Foreskin keratinocyte (primary cell): ENCODE measurements at places on chromosomes 5 and 9. TPM values are rescaled to one million over a fixed set of nuclear protein-coding genes. Genes with fewer than 3 reads are reported as not detected.

Gene PHF2
- total RNA-seq, result 15.4 and 17.9 TPM in 2 replicates

GRCh38 chr5:137345396-137345795 lies 153.7 kb downstream of the SPOCK1 start:
- no peak for DNase-seq

DNA sequence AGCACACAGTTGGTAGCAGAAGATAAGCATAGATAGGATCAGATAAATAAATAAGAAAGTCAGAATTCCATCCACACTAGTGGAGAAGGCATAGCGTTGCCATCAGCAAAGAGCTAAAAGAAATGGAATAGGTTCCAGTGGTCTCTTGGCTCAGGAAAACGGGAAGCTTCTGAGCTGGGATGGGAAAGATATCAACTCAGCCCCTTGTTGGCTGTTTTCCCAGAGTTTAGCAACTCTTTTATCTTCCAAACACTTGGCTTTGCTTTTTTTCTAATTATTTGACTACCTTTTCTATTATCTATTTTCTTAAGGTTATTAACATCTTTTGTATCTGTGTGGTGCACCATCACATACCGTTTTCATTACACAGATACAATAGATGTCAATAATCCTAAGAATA lies 445.7 kb upstream of the TRPC7 start:
- no peak for DNase-seq

DNA sequence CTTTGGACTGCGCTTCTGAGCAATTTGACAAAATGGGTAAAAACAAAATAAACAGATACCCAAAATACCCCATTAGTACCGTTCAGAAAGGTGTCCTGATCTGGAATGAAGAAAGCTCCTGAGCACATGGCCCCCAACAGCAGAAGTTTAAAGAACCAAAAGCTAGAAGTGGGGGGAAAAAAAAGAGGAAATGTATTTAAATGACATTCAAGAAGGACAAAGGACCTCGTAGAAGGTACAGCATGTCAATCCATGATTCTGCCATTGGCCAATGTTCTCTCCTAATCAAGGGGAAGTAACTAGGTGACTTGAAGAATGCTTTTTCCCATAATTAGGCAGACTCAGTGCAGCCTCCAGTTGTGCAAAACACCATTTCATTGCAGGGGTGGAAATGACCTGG lies 78.6 kb downstream of the SERINC5 start:
- no peak for DNase-seq

DNA sequence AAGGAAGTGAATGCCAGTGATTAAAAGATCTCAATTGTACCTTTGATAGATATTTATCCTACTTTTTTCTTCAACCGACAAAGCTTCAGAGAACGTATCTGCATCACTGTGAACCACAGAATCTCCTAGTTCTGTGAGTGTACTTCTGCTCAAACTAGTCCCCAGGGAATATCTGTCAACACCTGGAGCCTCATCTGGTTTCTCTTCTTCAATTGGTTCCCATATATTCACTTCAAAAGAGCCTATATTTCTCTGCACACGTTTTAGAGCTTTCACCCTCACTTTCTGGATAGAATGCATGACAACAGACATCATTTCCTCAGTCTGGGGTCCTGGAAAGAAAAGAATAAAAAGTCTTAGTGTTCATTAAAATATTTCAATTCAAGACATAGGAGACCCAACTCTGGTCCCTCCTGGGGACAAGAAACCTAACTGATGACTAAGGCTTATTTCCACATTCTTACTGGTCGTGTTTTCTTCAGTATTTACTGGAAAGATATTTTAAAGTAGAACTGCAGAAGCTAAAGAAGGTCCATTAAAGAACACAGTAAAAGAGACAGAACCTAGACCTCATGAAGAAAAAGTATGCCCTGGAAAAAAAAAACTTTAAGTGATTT lies 64.3 kb downstream of the CPLANE1 start:
- no peak for DNase-seq

- no peak for DNase-seq
Observed at GRCh38 chr9:38419181-38419580, 5.1 kb downstream of the IGFBPL1 start.

GRCh38 chr5:169943026-169943425 lies 37.3 kb downstream of the INSYN2B start:
- no peak for DNase-seq

Gene CTXN3
- total RNA-seq, result not detected in 2 replicates

Gene OR13C4
- not detected in 2 replicates for total RNA-seq

Gene ANKRD20A1
- total RNA-seq, result 0.61 and 0.92 TPM in 2 replicates

Gene ANKRD34B
- total RNA-seq, result not detected in 2 replicates

DNA sequence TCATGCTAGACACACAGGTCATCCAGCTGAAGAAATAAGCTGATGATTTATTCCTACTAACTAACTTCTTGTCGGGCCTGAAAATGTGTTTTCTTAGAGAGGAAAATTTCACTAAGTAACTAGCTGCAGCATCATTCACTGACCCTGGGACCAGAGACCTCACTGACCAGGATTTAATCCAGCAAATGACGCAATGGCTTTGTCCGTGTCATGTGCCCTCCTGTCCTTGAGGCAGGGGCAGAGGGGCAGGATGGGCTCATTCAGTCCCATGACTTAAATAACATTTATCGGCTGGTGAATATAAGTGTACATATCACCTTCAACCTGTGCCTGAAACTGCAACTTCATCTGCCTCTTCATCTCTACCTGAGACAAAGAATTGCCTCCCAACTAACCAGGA lies 154.8 kb downstream of the SEMA5A start:
- no peak for DNase-seq

- no peak for DNase-seq
Observed at GRCh38 chr9:130182381-130182909, 10.2 kb downstream of the NCS1 start.

DNA sequence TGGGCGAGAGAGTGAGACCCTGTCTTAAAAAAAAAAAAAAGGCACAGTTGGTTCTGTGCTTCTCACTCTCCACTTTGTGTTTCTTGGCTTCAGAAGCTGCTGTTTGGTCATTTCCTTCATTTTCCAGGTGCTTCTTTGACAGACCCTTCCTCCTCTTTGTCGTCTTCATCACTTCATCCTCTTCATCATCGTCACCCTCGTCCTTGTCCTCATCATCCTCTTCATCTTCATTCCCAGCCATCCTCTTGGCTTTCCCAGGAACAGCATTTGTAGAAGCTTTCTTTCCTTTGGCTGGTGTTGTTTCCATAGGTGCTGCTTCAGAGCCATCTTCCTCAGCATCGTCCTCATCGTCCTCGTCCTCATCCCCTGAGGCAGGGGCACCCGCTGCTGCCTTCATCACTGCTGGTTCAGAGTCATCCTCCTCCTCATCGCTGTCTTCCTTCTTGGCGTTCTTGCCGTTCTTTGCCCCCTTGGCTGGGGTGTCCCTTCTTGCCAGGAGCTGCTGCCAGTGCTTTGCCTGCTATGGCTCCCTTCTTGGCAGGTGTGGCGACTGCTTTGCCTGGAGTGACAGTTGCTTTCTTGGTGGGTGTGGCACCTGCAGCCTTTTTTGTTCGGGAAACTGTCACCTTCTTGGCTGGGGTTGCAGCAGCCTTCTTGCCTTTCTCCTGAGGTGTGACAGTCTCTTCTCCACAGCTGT lies 7.1 kb downstream of the RABL6 start:
- DNase-seq, result no peak

- DNase-seq, result no peak
Observed at GRCh38 chr9:134229466-134230091, 65.2 kb upstream of the RNU6ATAC start.

Gene RALGPS1
- 1.2 and 1.9 TPM in 2 replicates for total RNA-seq

DNA sequence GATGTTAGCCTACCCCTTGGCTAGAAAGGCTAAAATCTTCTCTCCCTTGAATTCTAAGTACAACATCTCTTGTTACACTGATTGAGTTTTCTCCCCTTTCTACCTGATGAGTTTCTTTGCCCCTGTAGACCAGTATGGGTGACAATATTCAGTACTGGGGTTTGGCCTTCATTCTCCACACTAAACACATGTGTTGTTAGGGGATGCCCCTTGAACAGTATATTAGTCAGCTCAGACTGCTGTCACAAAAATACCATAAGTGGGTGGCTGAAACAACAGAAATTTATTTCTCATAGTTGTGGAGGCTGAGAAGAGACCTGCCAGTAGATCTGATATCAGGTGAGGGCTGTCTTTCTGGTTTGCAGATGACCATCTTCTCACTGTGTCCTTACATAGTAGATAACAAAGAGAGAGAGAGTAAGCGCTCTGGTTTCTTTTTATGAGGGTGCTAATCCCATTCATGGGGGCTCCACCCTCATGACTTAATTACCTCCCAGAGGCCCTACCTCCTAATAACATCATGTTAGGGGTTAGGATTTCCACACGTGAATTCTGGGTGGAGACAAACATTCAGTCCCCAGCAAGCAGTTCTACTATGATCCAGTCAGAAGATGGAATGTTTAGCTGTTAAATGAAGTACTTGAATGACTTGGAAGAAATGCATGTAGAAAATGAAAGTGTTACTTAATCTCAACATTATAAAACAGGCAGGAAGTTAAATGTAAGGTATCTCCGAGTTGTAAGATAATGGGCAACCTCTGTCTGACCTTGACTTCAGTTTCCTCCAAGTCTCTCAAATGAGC lies 17.5 kb downstream of the VLDLR start:
- DNase-seq, result no peak

Gene MSH3
- 13.3 and 15.6 TPM in 2 replicates for total RNA-seq

DNA sequence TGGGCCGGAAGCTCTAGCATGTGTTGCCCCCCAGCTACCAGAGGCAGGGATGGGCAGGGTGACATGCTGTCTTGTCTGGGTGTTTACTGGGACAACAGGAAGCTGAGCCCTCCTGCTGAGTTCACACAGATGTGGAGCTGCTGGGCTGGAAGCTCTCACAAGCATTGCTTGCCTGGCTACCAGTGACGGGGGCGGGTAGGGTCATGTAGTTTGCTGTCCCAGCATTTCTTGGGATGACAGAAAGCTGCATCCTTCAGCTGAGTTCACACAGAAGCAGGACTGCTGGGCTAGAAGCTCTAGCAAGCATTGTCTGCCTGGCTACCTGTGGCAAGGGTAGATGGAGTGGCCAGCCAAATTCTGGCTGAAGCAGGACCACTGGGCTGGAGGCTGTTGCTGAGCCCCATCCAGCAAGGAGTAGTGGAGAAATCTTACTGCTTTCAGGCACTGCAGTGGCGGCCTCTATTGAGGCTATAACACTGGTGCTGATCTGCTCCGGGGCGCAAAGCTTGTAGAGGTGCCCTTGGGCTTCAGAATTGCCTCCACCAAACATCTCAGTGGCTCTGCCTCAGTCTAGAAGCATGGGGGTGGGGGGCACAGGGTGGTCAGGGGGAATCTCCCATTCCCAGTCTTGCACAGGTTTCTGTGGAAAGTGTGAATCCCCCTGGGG lies 25.1 kb downstream of the POLK start:
- DNase-seq, result no peak

DNA sequence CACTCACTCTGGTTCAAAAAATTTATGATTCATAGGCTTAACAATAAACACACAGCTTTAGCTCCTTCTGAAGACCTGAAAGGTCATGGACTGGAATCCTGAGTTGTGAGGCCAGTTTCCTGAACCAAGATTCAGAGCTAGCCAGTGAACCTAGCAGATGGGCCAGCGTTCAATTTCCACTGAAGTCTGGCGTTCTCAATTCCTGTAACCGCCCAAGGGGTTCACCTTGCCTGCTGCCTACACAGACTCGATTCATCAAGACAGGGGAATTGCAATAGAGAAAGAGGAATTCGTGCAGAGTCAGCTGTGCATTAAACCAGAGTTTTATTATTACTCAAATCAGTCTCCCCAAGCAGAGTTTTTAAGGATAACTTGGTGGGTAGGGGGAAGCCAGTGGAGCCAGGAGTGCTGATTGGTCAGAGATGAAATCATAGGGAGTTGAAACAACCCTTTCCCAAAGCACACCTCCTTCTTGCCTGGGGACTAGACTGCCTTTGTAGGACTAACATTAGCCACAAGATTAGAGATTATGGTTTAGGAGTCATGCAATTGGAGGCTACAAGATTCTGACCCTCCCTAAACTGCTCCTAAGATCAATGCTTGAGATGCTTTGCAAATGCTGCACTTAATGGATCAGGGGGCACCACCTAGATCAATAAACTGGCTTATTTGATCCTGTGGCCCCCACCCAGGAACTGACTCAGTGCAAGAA lies 117.5 kb upstream of the SHB start:
- no peak for DNase-seq

DNA sequence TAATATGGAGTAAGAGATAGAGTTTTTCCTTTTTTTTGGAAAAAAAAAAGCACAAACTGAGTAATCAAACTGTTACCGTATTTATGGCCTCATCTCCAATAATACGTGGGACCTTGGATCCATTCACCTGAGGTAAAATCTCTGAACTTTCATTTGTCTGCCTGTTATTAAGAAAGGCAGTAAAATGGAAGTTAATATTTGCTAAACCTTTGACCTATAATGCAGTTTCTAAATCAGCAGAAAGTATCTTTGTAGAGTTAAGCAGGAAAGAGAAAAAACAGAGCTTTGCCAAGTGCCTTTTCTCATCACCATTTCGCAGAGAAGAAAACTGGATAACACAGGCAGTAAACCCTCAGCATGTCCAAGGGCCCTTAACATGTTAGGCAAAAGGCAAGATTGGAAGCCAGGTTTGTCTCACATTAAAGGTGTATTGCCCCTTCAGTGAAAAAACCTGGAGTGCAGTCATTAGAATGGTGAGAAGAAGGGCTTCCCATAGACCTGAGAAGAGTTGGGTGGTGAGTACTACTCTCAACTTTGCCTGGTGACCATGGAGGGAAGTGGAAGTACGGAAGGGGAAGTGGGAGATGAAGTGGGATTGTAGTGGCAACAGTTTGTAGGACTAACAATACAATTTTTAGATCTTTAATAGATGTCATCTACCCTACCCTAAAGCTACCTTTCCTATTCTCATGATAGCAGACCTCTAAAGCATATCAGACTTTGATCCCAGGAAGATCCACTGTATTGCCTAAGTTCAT lies 65.4 kb upstream of the GRAMD2B start:
- DNase-seq, result no peak

Gene WDR38
- total RNA-seq, result not detected in 2 replicates

GRCh38 chr9:112784020-112784785 lies 33.6 kb downstream of the SNX30 start:
- DNase-seq, result peak; percentile 27

Gene PSAT1
- 108 and 200 TPM in 2 replicates for total RNA-seq

Gene GABRA1
- total RNA-seq, result not detected in 2 replicates
